Natural killer cell (primary cell): ENCODE measurements at places on chromosomes 13 and 19.
A peak's percentile ranks its signal among the peaks of the same experiment; 100 is the strongest.

DNA sequence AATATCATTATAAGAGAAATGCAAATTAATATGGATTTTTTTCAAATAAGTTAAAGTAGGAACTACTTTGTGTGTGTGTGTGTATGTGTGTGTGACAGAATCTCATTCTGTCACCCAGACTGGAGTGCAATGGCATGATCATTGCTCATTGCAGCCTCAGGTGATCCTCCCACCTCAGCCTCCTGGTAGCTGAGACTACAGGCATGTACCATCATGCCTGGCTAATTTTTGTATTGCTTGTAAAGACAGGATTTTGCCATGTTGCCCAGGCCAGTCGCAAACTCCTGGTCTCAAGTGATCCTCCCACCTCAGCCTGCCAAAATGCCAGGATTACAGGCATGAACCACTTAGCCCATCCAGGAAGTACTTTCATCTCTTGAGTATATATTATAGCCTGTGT, 3.2 kb upstream of the ERVV-2 start:
- no peak for DNase-seq

DNA sequence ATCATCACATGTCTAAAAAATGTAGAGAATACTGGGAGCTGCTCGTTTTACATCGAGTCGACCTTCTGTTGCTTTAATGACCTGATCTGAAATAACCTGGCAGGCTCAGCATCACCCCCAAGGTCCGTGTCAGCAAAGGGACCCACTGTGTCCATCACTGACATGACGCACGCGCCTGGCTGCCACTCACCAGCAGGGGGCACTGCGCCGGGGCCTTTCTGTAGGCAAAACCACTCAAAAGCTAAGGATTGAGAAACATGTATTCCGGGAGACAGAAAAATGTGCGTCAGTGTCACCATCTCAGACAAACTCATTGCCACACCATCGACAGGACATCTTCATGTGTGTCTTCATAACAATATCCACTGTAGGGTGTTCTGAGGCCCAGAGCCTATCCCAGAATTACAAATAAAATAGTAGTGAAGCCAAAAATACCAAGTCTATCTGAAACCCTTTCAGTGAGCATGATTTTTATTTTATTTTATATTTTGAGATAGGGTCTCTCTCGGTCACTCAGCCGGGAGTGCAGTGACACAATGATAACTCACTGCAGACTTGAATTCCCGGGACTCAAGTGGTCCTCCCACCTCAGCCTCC, 130.3 kb upstream of the LSM14A start:
- DNase-seq: peak; percentile 62

DNA sequence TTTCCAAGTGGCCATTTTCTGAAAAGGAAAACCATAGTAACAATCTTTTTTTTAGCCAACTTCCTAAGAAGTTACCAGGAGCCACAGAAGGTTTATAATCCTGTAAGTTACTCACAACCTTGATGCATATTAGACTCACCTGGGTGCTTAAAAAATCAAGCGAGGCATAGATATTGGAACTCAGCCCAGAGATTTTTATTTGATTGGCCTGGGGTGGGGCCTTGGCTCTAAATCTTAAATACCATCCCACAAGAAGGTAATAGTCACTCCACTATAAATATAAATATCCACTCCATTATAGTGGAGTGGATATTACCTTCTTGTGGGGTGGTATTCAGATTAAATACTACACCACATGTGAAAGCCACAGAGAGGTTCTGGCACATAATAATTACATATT, 429.6 kb downstream of the RFC3 start:
- DNase-seq: no peak

DNA sequence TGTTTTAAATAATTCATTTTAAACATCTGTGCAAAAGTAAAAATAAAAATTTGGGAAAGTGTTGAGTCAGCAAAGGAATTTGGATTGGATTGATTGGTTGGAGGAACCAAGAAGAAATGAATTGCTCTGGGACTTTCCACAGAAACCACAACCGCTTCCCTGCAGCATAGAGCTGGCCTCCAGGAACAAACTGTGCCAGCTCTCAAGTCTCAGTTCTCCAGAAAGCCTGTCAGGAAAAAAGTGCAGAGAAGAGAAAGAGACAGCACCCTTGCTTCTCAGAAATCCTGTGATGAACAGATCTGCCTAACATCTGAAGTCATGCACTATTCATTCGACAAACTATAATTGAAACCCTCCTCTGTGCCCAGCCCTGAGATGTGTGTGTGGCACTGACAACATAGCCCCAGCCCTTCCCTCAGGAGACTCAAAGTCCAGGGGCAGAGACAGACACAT, 14.8 kb downstream of the LYPD3 start:
- no peak for DNase-seq

DNA sequence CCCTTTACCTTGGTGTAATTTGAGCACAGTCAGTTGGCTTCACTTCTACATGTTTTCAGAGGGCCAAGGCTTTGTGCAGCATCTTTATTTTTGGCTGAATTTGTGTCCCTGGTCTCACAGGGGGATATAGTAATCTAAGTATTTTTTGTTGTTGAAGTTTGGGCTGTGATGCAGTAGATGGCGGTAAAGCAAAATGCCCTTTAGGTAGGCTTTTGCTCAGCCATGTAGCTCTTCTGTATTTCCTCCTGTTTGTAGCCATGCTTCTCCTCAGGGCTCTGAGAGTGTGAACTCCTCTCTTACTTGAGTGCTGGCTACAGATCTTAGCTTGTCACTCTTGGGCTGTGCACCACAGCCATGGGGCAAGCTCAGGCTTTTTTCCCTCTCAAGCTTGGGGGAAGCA, 328.6 kb downstream of the SLITRK5 start:
- no peak for DNase-seq

GRCh38 chr13:31134039-31134711, 27.5 kb downstream of the HSPH1 start:
- DNase-seq: no peak

- DNase-seq: no peak
Observed at GRCh38 chr13:22276616-22277015, 605.7 kb downstream of the FGF9 start.

DNA sequence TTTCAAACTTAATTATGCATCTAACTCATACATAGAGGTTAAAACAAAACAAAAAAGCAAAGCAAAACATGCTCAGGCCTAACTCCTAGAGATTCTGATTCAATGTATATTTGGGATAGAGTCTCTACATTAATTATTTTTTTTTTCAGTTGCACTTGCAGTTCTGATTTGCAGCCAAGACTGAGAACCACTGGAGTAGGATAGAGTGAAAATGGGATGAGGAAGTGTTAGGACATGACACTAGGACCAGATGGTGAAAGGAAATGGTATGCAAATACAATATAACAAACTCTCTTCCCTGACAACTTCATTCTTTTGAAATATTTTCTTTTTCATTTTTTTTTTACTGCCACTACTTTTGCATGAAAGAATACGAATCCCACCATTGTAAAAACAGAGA, 1.8 kb downstream of the CCDC122 start:
- DNase-seq: no peak

DNA sequence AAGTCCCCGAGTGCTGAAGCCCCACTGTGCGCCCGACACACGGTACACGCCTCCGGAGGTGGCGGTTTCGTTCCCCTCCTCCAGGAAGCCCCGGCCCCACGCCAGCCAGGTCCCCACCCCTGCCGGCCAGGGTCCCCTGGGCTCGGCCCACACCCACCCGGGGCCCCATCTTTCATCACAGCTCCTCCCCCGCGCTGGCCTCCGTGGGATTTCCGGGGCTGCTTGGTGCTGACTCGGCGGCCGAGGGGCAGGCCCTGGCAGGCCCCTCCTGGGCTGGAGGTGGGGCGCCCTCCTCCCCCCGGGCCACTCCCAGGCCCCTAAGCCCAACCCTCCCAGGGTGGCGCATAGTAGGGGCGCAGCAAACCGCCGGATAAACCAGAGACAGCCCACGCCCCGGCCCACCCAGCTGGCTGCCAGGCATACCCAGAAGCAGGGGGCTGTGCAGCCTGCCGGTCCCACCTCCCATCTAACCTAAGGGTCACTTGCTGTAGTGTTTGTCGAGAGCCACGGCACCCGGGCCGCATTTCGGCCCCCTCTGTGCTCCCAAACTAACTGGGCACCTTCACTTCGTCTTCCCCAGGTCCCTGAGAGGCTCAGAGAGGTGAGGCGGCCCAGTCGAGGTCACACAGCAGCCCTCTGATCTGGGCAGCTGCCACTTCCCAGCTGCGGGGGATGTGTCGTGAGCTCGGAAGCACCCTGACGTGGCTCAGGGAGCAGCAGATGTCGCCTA, 6.6 kb downstream of the ZBTB7A start:
- DNase-seq: peak; percentile 85

GRCh38 chr13:26680572-26680971, 80.0 kb downstream of the GPR12 start:
- DNase-seq: no peak

DNA sequence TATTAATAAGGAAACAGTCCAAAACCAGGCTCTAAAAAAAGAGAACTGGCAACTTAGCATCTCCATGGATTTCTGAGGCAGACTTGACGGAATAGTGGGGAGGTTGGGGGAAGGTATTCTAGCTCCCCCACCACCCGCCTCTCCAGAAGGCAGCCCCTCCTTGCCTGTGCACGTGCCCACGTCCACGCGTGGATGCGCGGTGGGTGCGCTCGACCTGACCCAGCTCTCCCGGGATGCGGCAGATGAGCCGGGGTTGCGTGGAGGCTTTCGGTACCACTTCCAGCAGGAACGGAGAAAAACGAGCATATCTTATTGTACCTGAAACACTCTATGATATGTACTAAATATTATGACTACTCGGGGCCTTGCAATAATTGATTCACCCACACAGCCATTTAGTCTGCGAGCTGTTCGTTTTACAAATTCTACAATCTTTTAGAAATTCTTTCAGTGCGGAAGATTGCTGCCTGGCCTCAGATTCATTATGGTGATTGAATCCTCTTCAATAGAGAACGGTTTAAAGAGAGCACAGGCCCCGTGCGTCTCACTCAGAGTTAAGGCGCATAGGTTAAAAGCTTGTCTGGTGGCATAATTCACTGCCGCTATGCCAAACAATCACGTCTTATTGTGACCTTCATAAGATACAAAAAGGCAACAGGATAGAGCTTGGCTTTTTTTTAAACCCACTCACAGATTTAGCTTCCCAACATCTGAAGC, 117.9 kb downstream of the URI1 start:
- DNase-seq: no peak

GRCh38 chr19:28727480-28728159, 485.3 kb downstream of the UQCRFS1 start:
- peak; percentile 54 for DNase-seq
